ENCODE measurements at places on chromosomes 16 and 17. TPM values are rescaled to one million over a fixed set of nuclear protein-coding genes. Genes with fewer than 3 reads are reported as not detected.

GRCh38 chr17:40437095-40437732 lies 6.0 kb upstream of the IGFBP4 start:
- DNase-seq: peak; percentile 79

GRCh38 chr16:1326391-1326790 lies 7.1 kb upstream of the BAIAP3 start:
- DNase-seq: no peak

- DNase-seq: peak; percentile 99
Observed at GRCh38 chr16:2251296-2252111, at the start of gene ECI1. ECI1 (minus strand) TSS chr16:2251587; CDS start chr16:2251566, 21 bp downstream.

- no peak for DNase-seq
Observed at GRCh38 chr17:45230787-45231480, 9.2 kb downstream of the FMNL1 start.

SGCA gene
- total RNA-seq: 99.0 TPM

DNA sequence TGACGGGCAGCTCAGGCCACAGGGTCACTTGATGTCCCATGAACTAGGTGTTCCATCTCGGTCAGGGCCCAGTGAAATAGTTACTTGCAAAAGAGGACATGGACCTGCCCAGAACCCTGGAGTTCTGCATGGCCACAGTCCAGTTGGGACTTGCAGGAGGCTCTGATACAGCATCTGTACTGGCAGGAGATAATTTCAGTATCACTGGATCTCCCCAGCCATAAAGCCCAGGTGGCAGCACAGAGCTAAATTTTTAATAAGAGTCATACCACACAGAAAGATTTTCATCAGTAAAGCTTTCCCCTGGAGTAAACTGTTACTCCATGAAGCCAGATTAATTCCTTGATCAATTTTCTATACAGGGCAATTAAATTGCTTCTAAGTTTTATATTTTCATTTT lies 18.0 kb upstream of the SLC16A5 start:
- DNase-seq: no peak

- DNase-seq: no peak
Observed at GRCh38 chr17:29929006-29929532, 959 bp downstream of the SSH2 start.
